H4 (cell line): ENCODE measurements at places on chromosomes 1 and 21.

- no peak for DNase-seq
Measured at GRCh38 chr1:168824418-168825065, 95.5 kb upstream of the DPT start.

GRCh38 chr1:37497832-37498231 lies 16.7 kb downstream of the MEAF6 start:
- no peak for DNase-seq

- peak; percentile 98 for DNase-seq
Measured at GRCh38 chr1:8077120-8077573, 51.0 kb upstream of the ERRFI1 start.

DNA sequence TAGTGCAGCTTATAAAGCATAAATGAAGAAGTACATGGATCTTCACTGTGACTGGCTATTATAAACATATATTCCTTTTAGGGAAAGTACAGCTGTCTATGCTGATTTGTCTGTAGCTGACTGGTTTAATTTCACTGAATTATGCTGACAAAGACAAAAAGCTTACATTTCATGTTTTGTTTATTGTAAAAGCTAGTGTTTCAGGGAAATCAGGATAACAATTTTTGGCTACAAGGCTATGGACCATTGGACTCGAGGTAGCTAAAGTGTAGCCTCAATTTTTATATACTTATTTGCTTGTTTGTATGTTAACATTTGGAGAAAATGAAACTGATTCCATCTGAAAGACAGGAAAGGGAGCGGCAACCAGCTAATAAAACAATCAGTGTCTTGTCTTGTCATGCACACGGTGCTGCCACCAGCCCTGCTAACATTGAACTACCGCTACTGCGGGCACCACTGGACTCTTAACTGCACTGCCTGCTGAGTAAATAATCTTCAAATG lies 480.2 kb downstream of the COL11A1 start:
- no peak for DNase-seq

DNA sequence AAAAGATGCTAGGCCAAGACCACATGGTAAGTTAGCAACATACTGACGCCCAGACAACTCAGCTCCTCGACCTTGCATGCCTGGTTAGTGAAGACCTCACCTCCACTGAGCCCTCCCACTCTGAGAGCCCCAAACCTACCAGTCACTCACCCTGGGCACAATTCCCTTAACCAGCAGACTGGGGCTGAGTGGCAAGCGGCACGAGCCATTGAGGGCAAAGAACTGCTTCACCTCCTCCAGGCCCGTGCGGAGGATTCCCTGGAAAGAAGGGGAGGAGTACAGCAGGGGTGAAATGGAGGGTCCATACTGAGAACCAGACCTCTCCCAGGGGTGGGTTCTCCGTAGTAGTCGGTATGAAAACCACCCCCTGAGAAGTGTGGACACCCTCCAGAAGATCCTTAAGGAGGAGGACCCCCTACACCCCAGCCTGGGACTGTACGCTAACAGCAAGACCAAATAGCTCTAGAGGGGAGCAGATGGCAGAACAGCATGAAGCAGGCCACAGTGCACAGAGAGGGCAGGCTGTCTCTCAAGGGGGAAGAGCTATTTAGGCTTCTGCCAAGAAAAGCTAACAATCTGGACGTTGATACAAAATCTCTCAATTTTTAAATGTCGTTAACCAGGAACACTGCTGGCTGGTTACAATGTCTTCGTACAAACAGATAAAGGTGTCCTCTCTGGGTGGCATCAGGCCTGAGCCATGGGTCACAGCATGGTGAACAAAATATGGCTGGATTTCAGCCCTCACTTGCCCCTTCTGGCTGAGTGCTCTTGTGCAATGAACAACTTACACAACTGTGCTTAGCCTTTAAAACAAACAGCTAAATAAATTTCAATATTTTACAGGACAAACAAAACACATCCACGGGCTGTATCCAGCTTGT lies 31.0 kb upstream of the PPP1R15B start:
- DNase-seq = no peak

DNA sequence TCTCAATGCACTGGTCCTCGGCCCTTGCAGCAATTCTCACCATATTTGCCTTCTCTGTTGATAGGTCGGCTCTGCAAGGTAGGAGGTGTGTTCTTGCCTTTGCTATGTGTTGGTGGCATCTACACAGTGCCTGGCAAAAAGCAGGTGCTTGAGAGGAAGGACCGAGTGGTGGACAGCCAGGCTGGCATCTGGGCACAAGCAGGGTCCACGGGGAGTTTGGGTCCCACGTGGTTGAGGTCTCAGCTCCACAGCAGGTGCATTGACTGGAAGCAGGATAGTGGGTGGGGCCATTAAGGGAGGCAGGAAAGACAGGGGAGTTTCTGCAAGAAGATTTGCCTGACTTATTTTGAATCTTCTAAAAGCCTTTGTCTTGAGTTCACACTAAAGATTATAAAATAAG lies 81.2 kb upstream of the WNT4 start:
- no peak for DNase-seq

- DNase-seq = no peak
Measured at GRCh38 chr1:198969981-198970380, 331.1 kb downstream of the PTPRC start.

- no peak for DNase-seq
Measured at GRCh38 chr1:27773826-27774445, 917 bp downstream of the STX12 start.

DNA sequence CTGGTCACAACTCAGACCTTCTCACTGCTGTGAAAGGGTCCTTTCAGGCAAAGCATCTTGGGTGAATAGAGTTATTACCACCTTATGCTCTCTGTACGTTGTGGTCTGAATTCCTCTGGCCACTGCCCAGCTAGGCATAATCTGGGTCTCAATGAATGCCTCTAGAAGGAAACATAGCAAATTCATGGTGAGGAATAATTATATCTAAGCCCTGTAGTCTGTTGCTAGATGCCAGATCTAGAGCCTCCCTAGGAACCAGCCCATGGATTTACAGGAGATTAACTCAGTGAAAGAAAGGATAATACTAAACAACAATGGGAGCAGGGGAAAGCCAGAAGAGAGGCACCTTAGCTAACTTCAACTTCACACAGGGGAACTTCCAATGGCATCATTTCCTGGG lies 2.4 kb upstream of the COL11A1 start:
- no peak for DNase-seq

DNA sequence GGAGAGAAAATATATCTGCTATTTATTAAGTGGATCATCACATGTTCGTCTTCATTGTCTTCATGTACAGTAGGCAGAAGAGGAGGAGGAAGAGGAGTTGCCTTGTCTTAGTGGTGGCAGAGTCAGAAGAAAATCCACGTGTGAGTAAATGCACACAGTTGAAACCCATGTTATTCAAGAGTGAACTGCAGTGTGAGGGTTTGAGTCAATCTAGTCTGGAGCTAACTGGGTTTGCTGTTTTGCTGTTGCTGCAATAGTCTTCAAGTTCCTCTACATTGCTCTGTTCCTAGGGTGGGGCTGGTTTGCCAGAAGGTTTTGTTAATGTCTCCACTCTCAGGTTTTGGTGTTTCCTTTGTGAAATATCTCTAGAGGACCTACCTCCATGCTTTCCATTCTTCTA lies 3.1 kb upstream of the CD1A start:
- no peak for DNase-seq
